Vagina (tissue), 2 donors: ENCODE measurements at places on chromosomes 6 and 20.

DNA sequence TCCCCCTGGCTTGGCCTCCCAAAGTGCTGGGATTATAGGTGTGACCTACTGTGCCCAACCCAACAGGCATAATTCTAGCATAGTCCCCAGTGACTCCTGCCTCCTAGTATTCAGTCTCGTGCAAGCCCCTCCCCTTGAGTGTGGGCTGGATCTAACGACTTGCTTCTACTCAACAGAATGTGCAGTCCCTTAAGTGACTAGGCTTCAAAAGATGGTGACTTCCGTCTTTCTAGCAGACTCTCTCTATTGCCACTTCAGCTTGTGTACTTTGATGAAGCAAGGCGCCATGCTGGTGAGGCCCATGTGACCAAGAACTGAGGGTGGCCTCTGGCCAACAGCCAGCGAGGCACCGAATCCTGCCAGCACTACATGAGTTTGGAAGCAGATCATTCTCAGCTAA, 109.6 kb upstream of the TRAF3IP2 start:
- DNase-seq: no peak

DNA sequence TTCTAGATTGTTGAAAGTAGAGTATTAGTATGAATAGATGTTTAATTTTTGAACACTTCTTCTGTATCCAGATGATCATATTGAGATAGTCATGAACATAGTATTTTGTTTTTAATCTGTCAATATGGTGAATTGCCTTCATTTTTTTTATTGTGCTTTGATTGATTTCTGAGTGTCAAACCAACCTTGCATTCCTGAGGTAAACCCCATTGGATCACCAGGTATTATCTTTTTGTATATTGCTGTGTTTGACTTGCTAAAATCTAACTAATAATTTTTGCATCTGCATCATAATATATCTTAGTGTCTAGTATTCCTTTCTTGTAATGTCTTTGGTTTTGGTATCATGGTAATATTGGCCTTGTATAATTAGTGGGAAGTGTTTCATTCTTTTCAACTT, 25.5 kb downstream of the SERPINB1 start:
- no peak for DNase-seq

DNA sequence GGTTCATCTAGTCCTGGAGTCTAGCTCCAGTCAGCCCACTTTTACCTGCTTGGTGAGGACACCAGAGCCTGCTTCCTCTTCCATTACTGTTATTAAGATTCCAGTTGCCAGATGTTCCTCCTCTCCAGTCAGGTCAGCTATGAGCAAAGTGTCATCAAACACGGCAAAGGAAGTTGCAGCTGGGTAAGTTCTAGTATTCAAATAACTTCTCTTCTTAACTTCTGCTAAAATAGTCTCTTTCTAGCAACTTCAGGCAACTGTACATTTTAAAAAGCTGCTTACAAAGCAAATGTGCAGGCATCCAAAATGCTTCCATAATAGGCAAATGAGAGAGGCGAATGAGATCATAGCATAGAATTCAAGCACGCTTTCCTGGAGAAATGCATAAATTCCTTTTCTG, 18.4 kb upstream of the MRPS18A start:
- no peak for DNase-seq

DNA sequence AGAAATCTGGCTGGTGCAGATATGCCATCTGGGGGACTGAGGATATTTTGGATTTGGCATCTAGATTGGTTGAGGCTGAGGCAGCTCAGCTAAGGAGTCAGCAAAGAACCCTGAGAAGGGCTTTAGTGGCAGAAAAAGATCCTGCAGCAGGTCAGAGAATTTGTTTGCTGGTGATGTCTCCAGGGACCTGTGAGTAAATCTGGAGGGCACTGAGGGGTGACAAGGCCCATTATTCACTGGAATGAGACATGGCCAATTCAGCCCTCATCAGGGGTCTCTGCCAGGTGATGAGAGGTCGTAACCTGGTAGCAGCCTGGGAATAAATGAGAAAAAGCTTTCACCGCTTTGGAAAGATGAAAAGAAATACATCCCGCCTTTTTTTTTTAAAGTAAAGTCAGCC, 118.3 kb upstream of the FBXL4 start:
- DNase-seq: no peak

DNA sequence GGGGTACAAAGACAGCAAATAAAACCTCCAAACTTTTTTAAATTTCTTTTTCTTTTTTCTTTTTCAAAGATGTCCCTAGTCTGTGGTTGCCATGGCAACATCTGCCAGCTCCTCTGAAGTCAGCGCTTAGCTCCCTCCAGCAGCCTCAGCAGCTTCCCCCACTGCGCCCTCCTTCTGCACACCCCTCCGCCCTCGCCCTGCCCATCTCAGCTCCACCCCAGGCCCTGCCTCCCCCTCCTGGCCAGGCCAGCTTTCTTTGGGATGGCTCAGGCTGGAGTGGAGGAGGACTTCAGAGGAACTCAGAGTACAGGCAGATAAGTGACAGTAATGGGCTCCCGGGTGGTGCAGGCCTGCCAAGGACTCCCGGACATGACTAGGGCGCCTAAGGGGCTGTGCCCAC, 104.6 kb downstream of the LRFN2 start:
- DNase-seq: no peak

DNA sequence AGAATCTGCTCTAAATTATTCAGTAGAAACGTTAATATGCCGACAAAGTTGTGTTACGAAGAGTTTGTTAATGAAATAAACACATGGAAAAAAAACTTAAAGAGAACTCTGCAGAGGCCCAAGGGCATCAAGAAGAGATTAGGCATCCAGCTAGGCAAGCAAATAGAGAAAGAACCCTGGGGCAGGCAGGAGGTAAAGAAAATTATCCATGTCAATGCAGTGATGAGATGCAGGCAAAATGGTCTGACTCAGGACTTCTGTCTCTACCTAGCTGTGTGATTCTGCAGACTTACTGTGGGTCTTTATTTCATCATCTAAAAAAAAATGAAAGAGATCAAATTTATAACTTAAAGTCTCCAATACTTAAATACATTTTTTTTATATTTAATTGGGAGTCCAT, 448.0 kb downstream of the HAO1 start:
- DNase-seq: no peak
